ENCODE measurements at places on chromosomes 4 and X. TPM values are rescaled to one million over a fixed set of nuclear protein-coding genes. Genes with fewer than 3 reads are reported as not detected.

DNA sequence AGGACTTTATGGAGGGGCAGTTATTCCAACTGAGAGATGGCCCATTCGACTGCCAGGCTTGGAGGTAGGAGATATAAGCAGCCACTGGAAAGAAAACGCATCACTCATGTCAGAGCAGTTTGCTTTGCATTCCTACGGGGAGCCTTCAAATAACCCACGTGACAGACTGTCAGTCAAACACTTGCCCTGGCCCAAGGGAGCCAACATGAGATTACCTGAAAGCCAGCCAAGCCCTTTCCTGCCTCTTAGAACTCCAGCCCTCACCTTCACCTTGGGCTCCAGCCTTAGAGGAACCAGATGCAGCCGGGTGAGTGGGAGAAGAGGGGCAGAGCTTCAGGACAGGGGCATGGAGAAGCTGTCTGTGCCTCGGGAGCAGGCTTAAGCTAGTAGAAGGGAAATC, 95.3 kb upstream of the CXCL13 start:
- no peak for DNase-seq

GRCh38 chr4:1910643-1911042, 39.5 kb downstream of the NSD2 start:
- peak; percentile 79 for DNase-seq

DNA sequence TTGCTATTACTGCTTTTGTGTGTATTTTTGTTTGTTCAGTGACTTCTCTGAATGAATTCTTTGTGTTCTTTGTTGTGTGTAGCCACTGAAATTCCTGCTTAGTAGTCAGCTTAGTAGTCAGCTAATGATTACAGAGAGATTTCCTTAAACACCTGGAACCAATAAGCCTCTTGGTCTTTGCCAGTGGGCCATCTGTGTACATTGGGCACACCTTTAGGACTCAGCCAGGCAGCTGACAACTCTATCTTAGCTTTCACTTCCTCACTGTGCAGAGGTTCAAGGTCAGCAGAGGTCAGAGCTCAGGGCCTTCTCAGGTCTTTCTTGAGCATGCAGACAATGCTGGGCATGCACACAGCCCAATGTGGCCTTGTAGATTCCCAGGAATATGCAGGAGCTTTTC, 59.3 kb downstream of the RWDD4 start:
- no peak for DNase-seq

DNA sequence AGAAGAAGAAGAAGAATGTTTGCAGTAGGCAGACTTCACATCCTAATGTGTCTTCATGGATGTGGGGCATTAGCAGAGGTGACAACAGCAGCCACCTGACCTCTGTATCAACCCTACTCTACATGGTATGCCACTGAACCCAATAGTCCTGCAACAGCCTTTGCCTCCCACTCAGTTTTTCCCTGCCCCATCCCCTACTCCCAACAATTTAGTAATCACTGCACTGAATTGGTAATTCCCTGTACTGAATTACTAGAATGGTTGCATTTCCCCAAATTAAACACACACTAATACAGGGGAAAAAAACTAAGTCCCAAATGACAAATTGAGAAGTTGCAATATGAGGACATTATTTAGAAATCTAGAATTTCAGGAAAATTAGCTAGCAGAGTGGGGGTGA, 31.4 kb upstream of the FAM241A start:
- DNase-seq = no peak

DNA sequence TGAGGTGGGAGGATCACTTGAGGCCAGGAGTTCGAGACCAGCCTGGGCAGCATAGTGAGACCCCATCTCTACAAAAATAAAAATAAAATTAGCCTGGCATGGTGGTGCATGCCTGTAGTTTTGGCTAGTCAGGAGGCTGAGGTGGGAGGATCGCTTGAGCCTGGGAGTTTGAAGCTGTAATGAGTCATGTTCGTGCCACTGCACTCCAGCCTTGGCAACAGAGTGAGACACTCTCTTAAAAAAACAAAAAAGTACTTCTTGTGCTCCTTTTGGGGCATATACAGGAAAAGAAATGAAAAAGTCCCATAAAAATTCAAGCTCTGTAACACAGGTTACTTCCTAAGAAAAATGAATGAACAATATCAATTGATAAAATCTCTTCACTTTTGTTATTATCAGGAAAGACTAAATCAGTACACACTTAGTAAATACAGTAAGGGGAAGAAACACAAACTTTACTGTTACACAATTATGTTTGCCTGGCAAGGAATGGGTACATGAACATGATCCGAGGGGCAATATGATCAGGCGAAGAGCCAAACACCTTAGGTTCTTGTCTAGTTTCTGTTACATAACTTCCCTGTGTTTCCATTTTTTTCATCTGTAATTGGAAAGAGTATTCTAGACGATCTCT, 46.9 kb downstream of the CCDC158 start:
- DNase-seq = peak; percentile 20

GRCh38 chr4:4859799-4860599, 534 bp downstream of the MSX1 start:
- peak; percentile 52 for DNase-seq

GRCh38 chr4:123618606-123619005, 222.0 kb downstream of the SPRY1 start:
- DNase-seq = no peak

DNA sequence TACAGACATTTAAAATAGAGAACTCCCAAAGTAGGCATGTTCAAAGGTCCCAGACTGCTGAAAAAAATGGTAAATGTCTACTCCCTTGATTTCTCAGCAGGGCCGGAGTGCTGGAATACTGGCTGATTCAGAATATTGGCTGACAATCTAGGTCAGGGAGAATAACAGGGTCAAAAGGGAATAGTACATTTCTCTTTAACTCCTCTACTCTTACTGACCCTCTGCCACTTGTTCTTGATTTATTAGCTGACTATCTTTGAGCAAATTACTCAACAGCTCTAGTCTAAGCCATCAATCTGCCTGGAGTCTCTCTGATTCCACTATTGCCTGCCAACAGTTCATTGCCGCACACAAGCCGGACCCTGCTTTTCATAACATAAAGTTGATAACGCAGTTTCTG, 19.7 kb upstream of the NWD2 start:
- DNase-seq = no peak

DNA sequence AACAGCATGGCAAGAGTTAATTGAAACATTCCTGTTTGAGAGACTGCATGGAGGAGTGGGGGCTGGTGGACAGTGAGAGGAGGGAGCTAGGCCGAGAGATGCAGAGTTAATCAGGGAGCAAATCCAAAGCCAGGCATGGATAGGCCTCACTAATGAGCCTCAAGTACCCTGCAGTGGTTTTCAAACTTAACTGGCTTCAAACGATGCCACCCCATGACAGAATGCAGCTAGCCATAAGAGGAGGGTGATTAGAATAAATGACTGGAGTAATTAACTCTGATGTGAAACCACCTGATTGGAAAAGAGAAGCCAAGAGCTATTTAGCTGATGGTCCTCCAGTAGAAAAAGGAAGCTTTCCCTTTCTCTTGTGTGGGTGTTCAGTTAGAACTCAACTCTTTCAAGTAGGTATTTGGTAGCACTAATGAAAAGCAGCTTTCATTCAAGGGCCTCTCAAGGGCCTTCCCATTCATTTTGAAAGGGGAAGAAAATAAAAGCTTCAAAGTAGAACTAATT, 215.4 kb upstream of the MAB21L2 start:
- no peak for DNase-seq

DNA sequence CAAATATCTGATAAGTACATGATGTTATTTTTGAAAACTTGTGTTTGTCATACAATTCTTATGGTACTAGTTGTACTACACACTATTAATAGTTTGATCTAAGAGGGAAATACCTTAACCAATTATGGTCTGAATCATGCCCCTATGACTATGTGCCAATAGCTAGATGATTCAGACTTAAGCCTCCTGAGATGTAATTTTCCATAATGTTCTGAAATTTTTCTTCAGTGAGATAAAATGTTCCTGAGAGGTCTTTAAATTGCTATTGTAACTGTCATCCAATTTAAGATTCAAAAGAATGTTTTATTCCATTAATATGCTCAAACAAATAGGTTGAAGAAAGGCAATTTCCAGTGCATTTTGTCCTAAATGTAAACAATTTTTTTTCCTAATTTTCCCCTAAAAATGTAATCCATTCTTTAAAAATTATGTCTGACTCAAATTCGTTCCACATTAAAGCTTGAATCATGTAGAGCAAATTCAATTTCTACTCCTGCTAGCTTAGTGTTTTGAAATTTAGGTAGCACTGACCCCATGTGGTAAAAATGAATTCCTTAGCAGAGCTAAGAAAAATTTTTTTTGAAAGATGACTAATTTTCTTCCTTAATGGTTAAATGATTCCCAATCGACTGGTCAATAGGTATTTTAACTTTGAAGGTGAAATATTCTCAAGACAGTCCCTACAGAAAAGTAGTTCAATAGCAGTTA, 49.1 kb downstream of the APOOL start:
- DNase-seq = peak; percentile 32

- no peak for DNase-seq
Measured at GRCh38 chrX:49286581-49286980, 16.9 kb upstream of the GAGE10 start.

GRCh38 chrX:17431171-17431570, 56.2 kb downstream of the NHS start:
- no peak for DNase-seq

DNA sequence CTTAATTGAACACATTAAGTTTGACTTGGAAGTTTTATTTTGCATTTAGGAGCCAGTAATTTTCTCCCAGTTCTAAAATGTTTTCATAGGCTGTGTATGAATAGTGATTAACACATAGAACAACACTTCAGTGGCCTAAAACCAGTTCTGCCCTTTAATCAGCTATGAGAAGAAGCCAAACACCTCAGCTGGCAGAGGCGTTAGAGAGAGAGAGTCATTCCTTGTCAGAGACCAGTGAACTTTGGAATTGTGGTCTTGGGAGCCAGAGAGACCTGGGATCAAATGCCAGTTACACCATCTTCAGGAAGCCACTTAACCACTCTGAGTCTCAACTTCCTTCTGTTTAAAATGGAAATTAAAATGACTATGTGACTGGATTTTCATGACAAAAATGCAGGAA, 39.3 kb upstream of the PRPS2 start:
- DNase-seq = no peak

- DNase-seq = no peak
Measured at GRCh38 chr4:55035892-55036291, 89.5 kb downstream of the KDR start.

DNA sequence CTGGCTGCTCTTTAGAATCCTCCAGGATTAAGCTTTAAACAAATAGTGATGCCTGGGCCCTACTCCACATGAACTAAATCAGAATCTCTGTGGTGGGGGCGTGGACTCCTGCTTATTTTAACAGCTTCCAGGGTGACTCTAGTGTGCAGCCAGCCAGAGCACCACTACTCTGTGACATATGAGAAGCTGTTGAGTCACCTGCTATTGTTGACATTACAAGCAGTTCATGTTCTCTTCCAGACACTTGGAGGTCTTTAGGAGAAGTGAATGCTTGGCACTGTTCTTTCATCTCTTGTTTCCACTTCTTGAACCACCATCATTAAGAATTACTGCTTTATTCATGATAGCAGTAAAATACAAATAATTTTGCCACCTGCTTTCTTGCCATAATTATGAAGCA, 426 bp upstream of the C4orf51 start:
- peak; percentile 95 for DNase-seq

- DNase-seq = peak; percentile 93
Measured at GRCh38 chr4:185265942-185266341, 56.5 kb downstream of the SNX25 start.

GRCh38 chr4:105145903-105146275, 787 bp upstream of the TET2 start:
- no peak for DNase-seq

DNA sequence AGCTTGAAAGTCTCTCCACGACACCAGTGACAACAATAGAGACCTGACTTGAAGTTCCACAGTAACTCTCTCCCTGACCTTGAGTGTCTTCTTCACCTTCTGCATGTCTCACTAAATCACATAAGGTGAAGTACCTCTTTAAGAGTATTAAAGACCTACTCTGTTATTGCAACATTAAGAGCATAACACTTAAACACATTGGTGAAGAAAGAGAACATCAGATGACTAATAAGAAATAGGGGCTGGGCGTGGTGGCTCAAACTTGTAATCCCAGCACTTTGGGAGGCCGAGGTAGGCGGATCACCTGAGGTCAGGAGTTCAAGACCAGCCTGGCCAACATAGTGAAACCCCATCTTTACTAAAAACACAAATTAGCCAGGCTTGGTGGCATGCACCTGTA, 33.9 kb upstream of the MAPK10 start:
- DNase-seq = no peak

GRCh38 chrX:1592470-1593142, 1.2 kb downstream of the AKAP17A start:
- DNase-seq = no peak

- no peak for DNase-seq
Measured at GRCh38 chr4:100428051-100428450, 89.8 kb downstream of the EMCN start.

GRCh38 chr4:137531168-137531985, 917 bp downstream of the PCDH18 start:
- DNase-seq = peak; percentile 72

DNA sequence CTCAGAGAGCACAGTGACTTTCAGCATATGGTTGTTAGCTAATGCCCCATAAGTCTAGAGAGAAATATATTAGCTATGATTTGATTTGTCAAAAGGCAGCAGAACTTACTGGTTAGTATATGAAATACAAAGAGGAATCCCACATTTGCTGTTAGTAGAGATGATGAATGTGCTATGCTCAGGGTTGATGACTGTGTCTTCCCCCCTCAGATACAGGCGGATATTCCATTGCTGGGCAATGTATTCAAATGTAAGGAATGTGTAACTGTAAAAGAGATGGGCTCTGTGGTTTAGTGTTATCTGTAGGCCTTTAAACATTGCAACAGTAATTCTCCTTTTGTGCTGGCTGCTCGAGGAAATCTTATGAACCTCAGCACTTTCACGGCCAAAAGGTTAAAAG, 528.9 kb upstream of the ARX start:
- DNase-seq = no peak

DNA sequence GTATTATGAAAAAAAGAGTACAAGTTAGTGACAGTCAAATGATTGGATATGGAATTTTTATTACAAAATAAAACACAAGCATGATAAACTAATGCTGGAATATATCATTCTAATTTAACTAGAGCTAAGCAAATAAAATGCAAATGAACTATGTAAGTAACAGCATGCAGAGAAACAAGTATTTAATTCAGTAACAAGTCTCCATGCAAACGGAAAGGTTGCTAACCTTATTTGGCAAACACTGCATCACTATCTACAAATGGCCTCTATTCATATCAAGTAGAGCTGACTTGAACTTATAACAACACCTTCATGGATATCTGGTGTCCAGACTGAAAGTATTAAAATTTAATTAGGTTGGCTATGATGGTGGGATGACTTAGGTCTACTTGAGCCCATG, 15.4 kb downstream of the PPM1K start:
- no peak for DNase-seq

The RBMXL3 gene
- total RNA-seq = not detected

The USP17L18 gene
- not detected for total RNA-seq

The AFP gene
- 1.1 TPM for total RNA-seq

The GPRASP2 gene
- 11.0 TPM for total RNA-seq

The NXF2B gene
- total RNA-seq = not detected

The LPAR4 gene
- total RNA-seq = 11.7 TPM

The MTTP gene
- total RNA-seq = 0.80 TPM

The SSX1 gene
- total RNA-seq = not detected

All from myocyte (in vitro differentiated cells).